ENCODE measurements at places on chromosomes 16 and 17.
A peak's percentile ranks its signal among the peaks of the same experiment; 100 is the strongest.

DNA sequence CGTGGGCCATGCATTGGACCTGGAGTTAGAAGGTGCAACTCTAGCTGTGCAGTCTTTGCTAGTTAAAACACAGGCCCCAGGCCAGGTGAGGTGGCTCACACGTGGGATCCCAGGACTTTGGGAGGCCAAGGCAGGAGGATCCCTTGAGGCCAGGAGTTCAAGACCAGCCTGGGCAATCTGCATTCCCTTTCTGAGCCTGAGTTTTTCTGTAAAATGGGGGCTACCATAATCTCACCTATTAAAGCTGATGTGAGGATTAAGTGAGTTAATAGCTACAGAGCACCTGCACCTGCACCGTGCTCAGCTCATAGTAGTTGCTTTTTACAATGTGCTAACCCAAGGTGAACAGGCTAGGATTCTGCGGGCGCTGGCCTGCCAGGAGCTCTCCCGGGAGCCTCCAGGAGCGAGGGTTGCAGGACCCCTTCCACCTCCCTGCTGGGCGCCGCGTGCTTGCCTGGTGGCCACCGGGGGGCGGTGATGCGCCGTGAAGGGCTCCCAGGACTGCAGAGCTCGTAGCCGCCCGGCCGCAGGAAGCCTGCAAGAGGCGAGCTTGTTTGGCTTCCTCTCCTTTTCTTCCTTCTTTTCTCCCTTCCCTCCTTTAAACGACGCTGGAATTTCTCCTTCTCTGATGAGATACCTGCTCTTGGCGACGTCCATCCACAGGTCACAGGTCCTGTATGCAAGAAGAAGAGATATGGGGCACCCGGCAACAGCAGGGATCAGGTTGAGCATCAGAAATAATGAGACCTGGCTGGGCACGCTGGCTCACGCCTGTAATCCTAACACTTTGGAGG lies 51.3 kb downstream of the ZFP90 start:
- peak; percentile 19 for DNase-seq

DNA sequence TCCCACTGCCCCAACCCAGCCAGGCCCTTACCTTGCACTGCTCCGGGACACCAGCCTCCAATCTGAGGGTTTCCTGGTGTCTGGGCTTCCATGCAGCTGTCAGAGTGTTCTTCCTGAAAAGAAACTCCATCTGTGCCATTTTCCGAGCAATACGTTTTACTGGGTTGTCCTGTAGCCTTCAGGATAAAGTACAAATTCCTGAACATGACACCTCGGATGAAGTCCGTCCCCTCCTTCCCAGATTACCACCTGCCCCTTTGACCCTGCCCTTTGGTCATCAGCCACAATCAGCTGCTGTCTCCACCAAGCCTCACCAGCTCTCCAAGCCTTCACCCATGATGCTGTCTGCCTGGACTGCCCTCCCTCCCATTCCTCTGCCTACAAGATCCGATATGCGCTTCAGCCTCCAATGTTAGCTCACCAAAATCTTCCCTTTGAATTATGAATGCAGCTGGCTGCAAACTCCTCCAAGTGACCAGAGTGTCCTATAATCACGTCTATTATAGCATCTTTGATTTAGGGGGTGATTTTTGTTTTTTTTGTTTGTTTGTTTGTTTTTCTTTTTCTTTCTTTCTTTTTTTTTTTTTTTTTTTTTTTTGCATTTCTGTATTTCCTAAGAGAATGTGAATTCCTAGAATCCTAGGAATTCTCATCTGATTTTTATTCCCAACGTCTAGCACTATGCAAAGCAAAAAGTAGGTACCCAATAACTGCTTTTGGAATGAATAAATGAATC lies 60.6 kb upstream of the KIFC3 start:
- DNase-seq, result no peak

DNA sequence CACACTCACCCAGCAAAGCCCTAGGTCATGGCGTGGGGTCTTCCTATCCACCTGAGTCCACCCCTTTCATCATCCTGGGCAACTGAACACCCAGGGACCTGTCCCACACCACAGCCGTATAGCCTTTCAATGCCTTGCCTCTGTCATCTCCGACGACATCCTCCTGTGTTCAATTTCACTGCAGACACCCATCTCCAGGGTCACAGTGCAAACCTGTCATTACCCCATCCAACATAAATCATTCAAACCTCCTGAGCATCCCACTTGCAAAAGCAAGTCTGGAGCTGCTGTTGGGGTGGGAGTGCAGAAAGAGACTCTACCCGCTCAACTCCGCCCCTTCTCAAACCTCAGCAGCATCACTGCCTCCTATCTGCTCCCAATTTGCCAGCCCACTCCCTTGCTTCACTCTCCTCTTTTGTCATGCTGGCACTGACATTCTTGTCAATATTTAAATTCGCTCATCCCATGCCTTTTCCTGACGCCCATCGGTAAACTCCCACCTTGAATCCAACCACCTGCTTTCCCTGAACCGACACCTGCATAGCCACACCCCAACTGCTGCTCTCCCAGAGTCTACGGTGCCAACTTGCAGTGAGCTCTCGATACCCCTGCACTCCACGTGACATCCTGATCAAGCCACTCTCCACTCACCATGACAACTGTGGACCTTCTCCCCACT lies 37.0 kb downstream of the MARF1 start:
- DNase-seq, result no peak

- DNase-seq, result peak; percentile 38
Measured at GRCh38 chr17:56653877-56654276, 60.4 kb downstream of the NOG start.

DNA sequence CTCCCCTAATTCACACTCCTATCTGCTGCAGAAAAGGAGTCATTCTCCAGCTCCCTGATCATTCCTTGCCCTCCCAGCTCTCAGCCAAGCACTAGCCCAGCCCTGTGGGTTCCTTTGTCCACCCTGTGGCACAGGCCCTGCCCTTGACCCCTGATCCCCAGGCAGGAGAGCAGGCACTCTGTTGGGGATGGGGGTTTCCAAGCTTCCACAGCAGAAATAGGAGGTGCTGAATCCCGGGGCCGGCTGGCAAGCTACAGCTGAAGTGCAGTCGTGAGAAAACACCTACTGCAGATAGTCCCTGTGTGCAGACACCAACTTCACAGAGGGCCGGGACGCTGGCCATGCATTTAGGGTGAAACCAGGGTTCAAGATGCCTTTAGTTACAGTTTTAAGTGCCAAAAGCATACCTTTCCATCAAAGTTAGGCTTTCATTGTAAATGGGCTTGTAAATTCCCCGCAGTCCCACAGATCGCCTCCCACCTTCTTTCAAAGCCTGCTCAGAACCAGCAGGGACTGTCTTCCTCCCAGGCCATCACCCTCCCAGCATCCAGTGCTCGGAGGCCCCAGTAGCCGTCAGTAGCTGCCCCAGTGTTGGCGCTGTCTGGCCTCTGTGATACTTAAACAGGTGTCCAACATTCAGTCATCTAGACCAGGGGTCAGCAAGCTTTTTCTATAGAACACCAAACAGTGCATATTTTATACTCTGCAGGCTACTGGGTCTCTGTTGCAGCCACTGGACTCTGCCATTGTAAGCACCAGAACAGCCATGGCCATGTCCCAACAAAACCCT lies 10.6 kb downstream of the CPSF4L start:
- no peak for DNase-seq

- no peak for DNase-seq
Measured at GRCh38 chr17:78872486-78872885, 30.5 kb downstream of the CEP295NL start.

- no peak for DNase-seq
Measured at GRCh38 chr17:49753959-49754391, 10.0 kb downstream of the FAM117A start.

DNA sequence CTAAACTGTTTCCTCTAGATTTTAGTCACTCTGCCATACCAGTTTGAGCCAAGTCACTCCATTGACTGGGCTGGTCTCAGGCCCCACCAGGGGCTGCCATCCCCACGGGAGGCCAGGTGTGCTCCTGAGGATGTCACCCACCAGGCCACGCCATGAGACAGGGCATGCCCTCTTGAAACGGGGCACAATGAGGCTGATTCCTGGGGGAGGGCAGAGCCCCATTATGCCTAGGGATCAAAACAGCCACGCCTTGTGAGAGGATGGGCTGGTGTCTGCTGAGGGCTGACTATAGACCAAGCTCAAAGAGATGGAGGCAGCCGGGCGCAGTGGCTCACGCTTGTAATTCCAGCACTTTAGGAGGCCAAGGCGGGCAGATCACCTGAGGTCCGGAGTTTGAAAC lies 21.5 kb downstream of the GINS2 start:
- DNase-seq, result no peak

GRCh38 chr17:71127416-71127815 lies 958.1 kb downstream of the KCNJ2 start:
- DNase-seq, result no peak

DNA sequence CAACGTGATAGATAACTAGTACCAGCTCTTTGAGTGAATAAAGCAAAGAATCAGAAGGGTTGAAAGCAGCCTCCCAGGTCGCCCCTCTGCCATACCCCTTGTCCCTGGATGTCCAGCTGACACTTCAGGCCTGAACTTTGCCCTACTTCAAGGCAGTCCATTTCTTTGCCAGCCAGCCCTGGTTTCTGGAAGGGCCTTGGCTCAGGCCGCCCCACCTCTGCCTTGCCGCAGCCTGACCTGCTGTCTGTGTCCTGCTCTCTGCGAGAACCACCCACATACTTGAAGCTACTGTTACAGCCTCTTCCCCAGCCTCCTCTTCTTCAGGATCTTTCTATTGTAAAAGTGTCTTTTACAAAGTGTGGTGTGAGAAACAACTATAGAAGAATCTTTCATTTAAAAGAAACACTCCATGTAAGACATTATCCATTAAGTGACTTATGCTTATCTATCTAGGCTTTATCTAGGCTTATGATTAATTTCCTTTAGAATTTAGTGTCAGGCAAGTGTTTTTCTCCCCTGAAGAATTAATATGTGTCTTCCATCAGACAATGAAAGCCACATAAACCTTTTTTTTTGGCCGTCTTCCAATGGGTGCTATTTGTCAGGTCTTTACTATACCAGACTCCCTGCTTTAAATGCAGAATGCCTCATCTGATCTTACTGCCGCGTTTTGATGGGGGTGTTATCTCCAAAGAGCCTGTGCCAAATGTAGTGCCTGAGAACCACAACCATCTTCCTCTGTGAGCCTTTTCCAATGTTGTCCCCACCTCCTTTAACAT lies 133.9 kb downstream of the SOCS1 start:
- DNase-seq, result no peak

- no peak for DNase-seq
Measured at GRCh38 chr16:71852158-71852557, 6.4 kb downstream of the ATXN1L start.

- peak; percentile 52 for DNase-seq
Measured at GRCh38 chr16:85086347-85087291, 25.7 kb downstream of the CIBAR2 start.

GRCh38 chr17:64947152-64947551 lies 27.9 kb upstream of the LRRC37A3 start:
- DNase-seq, result no peak

DNA sequence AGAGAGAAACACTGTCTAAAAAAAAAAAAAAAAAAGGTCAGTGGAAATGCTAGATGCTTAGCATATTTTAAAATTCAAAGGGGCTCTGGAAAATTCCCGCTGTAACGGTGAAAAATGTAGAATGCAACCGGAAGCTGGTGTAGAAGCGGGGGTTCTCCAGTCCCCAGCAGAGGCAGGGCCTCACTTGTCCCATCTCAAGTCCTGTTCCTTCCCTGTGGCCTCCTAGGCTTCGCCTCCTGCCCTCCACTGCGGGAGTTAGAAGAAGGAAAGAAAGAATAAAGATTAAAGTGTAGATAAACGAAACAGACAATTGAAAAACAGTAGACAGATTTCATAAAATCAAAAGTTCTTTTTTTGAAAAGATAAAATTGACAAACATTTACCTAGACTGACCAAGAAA lies 14.8 kb upstream of the ZNF287 start:
- no peak for DNase-seq

DNA sequence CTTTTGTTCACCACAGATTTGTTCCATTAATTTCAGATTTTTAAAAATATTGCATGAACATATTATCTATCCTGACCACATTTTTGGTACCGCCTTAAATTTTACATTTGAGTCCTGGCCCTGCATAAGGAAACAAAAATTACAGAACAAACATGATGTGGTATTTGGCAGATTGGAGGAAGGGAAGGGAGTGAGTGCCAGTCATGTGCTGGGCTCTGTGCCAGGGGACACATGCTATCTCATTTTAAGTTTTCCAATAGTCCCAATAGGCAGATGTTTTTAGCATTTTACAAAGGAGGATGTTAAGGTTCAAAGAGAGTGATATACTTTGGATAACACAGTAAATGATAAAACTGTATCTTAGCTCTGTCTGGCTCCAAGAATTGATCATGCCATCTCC lies 185.1 kb downstream of the CDK5R1 start:
- DNase-seq, result no peak

- DNase-seq, result no peak
Measured at GRCh38 chr17:4261452-4261851, 2.3 kb downstream of the ANKFY1 start.

DNA sequence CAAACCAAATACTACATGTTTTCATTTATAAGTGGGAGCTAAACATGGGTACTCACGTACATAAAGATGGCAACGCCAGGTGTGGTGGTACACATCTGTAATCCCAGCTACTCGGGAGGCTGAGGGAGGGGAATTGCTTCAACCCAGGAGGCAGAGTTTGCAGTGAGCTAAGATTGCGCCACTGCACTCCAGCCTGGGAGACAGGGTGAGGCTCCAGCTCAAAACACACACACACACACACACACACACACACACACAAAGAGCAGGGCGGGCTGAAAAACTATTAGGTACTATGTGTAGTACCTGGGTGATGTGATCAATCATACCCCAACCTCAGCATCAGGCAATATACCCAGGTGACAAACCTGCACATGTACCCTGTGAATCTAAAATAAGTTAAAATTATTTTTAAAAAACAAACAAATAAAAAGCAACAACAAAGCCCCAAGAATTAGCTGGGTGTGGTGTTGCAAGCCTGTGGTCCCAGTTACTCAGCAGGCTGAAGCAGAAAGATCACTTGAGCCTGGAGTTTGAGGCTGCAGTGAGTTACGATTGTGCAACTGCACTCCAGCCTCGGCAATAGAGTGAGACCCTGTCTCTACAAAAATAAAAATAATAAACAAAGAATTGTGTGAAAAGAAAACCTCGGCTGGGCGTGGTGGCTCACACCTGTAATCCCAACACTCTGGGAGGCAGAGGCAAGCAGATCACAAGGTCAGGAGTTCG lies 11.9 kb upstream of the FAAP100 start:
- no peak for DNase-seq

GRCh38 chr16:2839650-2840450 lies 9.7 kb downstream of the ZG16B start:
- no peak for DNase-seq

DNA sequence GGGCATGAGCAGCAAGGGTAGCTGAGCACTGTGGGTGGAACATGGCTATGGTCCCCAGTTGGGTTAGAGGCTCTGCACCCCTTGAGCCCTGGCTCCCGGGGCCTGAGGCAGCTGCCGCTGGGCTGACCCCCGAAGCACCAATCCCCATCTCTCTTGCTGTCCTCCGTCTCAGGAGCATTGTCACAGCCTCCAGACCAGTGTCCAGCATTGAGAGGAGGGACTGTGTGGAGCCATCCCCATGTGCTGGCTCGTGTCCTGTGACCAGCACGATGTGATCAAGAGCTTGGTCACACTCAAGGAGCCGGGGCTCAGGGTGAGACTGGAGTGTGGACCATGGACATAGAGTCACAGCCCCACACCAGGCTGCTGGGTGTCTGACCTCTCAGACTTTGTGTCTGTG lies 2.9 kb downstream of the SMTNL2 start:
- DNase-seq, result no peak

Measured in stimulated activated CD8-positive, alpha-beta memory T cell treated with anti-CD3 and anti-CD28 coated beads, Interleukin-7, amount 100 ng/mL, for 4 hours (primary cell).